Stimulated activated CD8-positive, alpha-beta memory T cell treated with anti-CD3 and anti-CD28 coated beads, Interleukin-15, amount 100 ng/mL, for 48 hours (primary cell): ENCODE measurements at places on chromosomes 5 and 9.

- DNase-seq: no peak
Observed at GRCh38 chr9:121364077-121364476, 6.0 kb downstream of the STOM start.

- DNase-seq: no peak
Observed at GRCh38 chr9:38311382-38312270, 80.9 kb upstream of the ALDH1B1 start.

- no peak for DNase-seq
Observed at GRCh38 chr5:34603378-34603777, 52.8 kb upstream of the RAI14 start.

- DNase-seq: no peak
Observed at GRCh38 chr9:72872718-72873117, 80.1 kb downstream of the ALDH1A1 start.

DNA sequence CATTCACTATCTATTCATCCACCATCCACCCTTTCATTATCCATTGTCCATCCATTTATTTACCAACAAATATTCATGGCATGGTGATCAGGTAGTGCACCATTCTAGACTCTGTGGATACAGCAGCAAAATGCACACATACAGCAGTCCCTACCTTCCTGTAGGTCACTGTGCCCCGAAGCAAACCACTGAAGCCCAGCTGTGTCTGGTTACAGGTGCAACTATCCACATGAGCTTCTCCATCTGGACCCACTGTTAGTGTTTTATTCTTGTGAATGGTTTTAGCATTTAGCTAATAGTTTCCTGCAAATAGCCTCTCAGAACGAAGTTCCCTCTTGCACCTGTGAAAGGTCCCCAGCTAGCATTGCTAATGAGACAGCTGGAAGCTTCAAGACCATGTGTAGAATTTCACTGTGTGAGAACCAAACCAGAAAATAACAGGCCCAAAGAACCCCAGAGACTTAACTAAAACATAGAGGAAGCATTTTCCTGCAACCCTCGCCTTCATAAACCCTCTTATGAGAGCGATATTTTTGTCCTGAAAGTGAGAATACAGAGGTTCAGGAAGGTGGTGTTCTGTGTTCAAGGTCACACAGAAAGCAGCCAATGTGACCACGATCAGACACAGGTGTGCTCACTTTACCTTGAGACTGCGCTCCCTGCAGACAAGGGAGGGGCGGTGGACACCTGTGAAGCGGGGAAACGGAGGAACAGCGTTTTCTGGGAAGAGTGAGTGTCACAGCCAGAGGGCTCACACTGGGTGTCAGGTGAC, 18.5 kb downstream of the PAEP start:
- no peak for DNase-seq

GRCh38 chr9:119322184-119322583, 47.1 kb downstream of the BRINP1 start:
- no peak for DNase-seq

- DNase-seq: no peak
Observed at GRCh38 chr5:10564838-10565784, 1.2 kb downstream of the ANKRD33B start.

GRCh38 chr9:135056541-135056940, 30.9 kb upstream of the OLFM1 start:
- no peak for DNase-seq

DNA sequence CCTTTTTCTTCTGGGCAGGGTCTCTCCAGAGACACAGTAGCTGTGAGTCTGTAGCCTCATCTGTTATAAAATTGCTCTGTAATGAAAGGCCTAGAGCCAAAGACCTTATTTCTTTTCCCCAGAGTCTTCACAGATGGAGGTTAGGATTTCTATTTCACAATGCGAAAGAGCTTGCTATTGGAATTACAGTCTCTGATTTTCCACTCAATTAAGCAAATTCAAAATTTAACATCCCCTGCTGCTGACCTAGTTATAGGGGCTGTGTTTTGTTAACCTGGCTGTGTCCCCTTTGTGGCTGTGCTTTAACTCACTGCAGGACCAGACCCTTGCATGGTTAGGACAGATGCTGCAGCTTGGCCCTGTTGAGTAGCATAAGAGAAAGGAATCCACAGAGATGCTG, 190.3 kb upstream of the NMUR2 start:
- no peak for DNase-seq

- DNase-seq: no peak
Observed at GRCh38 chr5:149754172-149754880, 24.2 kb downstream of the PPARGC1B start.

GRCh38 chr9:89350988-89351557, 32.8 kb downstream of the SECISBP2 start:
- no peak for DNase-seq

DNA sequence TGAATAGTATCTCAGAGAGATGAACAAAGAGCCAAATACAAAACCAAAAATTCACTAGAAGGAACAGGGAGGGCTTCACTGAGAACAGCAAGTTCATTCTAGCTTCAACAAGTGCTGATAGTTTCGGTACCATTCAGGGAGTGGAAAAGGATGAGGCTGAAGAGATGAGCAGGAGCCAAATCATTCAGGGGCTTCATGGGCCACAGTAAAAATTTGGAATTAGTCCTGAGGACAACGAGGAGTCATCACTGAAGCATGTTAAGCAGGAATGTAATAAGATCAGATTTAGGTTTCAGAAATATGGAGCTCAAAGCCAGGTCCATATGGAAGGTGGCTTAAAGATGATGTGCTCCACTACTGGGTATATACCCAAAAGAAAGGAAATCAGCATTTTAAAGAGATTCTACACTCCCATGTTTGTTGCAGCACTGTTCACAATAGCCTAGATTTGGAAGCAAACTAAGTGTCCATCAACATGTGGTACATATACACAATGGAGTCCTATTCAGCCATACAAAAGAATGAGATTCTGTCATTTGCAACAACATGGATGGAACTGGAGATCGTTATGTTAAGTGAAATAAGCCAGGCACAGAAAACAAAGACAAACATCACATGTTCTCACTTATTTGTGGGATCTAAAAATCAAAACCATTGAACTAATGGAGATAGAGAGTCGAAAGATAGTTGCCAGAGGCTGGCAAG, 36.2 kb downstream of the SPOCK1 start:
- DNase-seq: no peak

GRCh38 chr9:13758936-13759335, 479.4 kb upstream of the MPDZ start:
- no peak for DNase-seq

GRCh38 chr5:181204113-181204825, 727 bp downstream of the TRIM7 start:
- DNase-seq: no peak

DNA sequence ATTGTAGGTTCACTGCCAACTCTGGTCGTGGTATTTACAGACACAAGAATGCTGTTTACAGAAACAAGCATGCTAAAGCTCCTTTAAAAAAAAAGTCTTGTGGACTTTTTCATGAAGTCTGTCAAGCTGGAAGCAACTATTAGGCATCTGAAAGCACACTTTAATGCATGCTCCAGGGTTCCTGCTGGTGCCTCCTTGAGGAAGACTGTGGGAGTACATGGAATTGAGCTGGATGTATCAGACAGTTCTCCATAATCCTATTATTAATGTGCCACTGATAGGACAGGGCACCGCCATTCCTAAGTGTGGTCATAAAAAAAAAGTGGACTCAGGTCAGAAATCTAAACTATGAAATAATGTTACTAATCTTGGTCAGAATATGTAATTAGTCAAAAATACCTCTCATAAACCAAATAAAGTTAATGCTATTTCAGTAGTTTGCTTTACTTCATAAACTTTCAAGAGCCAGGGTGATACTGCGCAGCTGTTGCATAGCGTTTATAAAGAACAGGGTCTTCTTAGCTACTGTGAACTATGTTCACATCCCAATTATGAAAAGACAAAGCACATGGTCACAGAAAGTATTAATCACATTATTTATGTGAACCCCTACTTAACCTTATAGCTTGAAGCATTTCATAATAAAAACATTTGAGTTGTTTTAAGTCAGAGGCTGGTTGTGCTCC, 390.8 kb upstream of the PTGER4 start:
- DNase-seq: no peak

DNA sequence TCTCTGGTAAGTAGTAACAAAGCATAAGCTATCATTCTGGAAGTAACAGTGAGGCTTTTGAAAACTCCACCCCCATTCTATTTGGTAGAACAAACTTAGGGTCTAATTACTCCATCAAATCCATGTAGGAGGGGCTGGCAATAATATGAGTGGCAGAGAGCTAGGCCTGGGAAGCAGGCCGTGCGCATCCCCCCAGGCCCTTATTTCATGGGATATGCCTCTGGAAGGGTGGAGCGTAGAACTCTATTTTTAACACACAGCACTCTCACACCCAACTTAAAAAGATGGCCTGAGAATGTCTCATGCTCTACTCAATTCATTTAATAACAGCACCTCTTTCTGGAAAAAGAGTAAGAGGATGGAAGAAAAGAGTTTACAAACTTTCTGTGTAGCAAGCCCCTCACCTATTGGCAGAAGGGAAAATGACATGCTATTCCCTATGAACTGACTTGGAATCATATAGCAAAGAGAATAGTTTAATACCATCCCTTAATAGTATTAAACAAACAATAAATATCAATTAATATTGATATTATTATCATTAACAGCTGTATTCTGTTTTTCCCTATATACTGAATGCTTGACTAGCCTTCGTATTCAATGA, 233.2 kb downstream of the KCTD16 start:
- DNase-seq: no peak

DNA sequence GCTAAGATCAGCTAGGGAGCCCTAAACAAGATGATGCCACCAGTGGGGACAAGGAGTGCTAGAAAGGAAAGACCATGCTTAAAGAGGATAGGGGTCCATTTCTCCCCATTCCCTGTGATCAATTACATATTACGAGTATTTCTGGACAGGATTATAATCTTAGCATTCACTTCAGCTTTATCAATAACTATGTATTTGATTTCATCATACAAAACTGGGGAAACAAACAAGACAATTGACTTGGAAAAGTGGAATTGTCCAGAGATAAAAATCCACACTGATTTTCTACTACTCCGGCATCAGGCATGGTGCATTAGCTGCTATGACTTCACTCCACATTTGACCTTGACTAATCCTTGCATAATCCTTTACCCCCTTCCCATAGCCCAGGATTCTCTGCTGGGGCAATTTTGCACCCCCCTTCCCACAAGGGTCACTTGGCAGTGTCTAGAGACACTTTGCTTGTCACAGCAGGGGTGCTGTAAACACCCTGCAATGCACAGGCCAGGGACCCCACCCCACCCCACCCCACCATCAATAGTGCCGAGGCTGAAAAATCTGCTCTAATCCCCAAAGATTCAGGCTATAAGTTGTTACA, 29.9 kb upstream of the UBE2QL1 start:
- DNase-seq: no peak

GRCh38 chr5:140260089-140260656, 42.7 kb downstream of the PFDN1 start:
- DNase-seq: no peak

DNA sequence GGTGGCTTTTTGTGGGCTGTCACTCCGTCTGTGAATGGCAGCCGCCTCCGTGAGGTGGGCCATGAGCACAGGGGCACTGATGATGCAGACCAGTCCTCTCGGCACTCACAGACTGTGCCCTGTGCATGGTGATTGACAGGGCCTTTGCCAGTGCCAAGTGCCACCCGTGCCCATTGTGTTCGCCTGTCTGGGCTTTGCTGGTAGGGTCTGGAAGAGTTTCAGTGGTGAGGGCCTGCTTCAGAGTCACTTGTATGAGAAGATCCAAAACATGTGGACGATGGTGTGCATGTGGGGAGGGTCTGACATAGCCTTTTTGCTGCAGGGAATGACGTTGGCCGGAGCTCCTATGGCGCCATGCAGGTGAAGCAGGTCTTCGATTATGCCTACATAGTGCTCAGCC, 34.9 kb downstream of the TENT4A start:
- DNase-seq: no peak

- DNase-seq: no peak
Observed at GRCh38 chr5:151320481-151320880, 16.9 kb upstream of the SLC36A3 start.

DNA sequence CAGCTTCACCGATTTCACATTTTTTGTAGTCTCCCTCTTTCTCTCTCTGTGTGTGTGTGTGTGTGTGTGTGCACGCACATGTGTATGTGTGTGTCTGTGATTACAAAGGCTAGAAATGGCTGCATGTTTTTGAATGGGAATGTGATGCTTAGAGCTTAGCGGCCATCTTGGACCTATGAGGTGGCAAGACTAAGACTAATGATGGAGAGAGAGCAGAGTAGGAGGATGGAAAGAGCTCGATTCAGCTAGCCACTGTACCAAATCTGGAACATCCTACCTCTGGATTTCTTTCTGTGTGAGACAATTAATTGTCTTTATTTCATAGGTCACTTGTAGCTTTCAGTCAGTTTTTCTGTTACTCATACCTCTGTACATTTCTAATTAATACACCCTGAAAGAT, 205.1 kb downstream of the PCSK1 start:
- no peak for DNase-seq

GRCh38 chr5:178430186-178431062, 159.8 kb downstream of the COL23A1 start:
- no peak for DNase-seq

- DNase-seq: no peak
Observed at GRCh38 chr5:24616566-24616965, 28.2 kb downstream of the CDH10 start.

GRCh38 chr9:113669522-113670115, 206.1 kb downstream of the RGS3 start:
- no peak for DNase-seq

DNA sequence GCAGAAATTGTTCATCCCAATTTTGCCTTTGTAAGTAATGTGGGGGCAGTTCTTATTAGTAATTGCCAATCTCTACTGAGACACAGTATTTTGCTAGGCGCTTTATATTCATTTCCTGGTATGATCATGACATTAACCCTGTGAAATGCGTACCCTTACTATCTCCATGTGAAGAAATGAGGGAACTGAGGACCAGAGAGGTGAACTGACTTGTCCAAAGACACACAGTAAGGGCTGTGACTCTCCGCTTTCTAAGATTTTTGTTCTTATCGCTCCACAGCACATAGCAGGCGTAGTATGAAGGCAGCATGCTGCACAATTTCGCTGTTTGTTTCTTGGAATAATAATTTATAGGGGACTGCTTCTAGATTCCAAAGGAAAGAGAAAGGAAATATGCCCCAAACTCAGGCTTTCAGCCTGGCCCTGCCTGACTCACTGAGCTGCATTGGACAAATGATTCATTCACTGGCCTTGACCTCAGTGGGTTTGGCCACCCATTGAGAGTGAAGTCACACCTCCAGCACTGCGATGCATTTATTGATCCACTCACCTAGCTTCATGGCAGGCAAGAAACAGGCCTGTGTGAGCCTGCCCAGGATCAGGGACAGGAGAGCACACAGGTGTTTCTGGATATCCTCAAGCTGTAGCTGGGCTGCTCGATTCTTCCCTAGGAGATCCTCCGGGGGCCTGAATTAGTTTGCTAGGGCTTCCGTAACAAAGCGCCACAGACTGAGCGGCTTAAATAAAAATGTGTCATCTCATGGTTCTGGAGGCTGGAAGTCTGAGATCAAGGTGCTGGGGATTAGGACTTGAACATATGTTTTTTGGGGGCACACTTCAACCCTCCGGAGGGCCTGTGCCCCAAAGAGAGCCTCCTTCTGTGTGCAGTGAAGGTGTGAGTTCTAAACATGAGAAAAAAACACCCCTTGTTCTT, 7.2 kb upstream of the DUSP1 start:
- no peak for DNase-seq

GRCh38 chr9:136089697-136090045, 5.4 kb downstream of the NACC2 start:
- DNase-seq: no peak
